ENCODE measurements at places on chromosomes 13 and 19. TPM values are rescaled to one million over a fixed set of nuclear protein-coding genes. Genes with fewer than 3 reads are reported as not detected.

- DNase-seq = no peak
These were observed 33.4 kb downstream of the TFDP1 start for GRCh38 chr13:113617961-113618360.

GRCh38 chr19:54424660-54425381 lies 9.6 kb downstream of the TTYH1 start:
- no peak for DNase-seq

DNA sequence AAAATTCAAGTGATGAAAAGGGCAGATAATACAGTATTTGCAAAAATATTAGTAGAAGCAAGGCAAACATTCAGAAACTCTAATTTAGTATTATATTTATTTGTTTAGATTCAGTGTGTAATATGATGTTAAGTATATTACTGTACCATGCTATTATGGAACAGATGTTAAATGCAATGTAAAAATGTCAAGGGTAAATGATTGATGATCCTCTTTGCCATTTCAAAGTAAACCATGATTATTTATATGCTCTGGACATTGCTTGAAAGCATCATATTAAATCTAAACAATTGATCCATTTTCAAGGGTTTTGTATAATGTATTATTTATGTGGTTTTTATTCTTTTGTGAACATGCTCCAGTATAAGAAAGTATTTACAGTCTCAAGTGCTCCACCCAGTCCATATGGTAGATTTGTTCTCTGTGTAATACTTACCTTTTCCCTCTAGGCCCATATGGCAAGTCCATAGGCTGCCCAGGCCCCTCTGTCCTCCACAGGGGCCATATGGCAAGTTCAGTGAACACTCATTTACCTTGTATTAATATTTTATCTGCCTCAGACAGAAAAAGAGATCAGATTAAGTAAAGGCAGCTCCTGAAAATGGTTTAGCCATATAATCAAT lies 353.5 kb downstream of the DACH1 start:
- no peak for DNase-seq

DNA sequence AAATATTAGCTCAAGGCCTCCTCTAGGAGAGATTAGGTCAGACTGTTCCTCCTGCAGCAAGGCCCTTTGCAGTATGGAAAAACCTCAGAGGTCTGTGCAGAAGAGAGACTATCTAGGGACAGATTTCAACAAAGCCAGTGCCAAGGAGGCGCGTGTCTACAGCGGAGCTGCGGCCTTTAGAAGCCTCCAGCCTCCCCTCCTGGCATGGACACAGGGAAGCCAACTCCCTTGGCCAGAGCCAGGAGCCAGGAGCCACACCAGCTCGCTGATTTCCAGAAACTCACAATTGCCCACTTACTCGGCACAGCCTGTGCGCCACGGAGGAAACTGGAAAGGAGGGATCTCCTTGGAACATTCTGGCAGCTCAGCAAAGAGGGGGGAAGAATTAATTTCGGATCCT lies 63.4 kb downstream of the INSR start:
- DNase-seq = no peak

- no peak for DNase-seq
These were observed 65.0 kb downstream of the ARHGEF7 start for GRCh38 chr13:111179908-111180760.

- no peak for DNase-seq
These were observed 309 bp downstream of the LMTK3 start for GRCh38 chr19:48511321-48511731.

GRCh38 chr13:33752094-33752493 lies 65.9 kb upstream of the RFC3 start:
- no peak for DNase-seq

- no peak for DNase-seq
These were observed 376.7 kb downstream of the OXGR1 start for GRCh38 chr13:96617528-96617927.

Gene NKPD1
- total RNA-seq = not detected

Gene NRTN
- 0.85 TPM for total RNA-seq

Gene PBX4
- not detected for total RNA-seq

All from ascending aorta (tissue), 2 donors.